ENCODE measurements at places on chromosomes 11 and 22. TPM values are rescaled to one million over a fixed set of nuclear protein-coding genes. Genes with fewer than 3 reads are reported as not detected.

Gene ABCC8
- total RNA-seq = 1.1 TPM

Gene CNTN5
- not detected for total RNA-seq

Gene MISFA
- total RNA-seq = 13.0 TPM

Gene RNF141
- 37.9 TPM for total RNA-seq

Gene TRPC6
- total RNA-seq = 0.19 TPM

Gene MYEOV
- total RNA-seq = not detected

Gene RBFOX2
- total RNA-seq = 84.4 TPM

Gene MYOD1
- total RNA-seq = 0.27 TPM

Gene MLC1
- total RNA-seq = 0.05 TPM

Gene YPEL4
- total RNA-seq = 0.51 TPM

Gene ZP1
- total RNA-seq = 0.14 TPM

Gene SLC16A8
- not detected for total RNA-seq

Gene NRIP3
- 0.76 TPM for total RNA-seq
